Suppressor macrophage (primary cell): ENCODE measurements at places on chromosomes 13 and 19.

- DNase-seq = no peak
Observed at GRCh38 chr19:41591951-41592562, 16.1 kb downstream of the CEACAM21 start.

GRCh38 chr19:44767295-44768180, 10.2 kb upstream of the CBLC start:
- peak; percentile 93 for DNase-seq

- no peak for DNase-seq
Observed at GRCh38 chr13:80259159-80259558, 81.8 kb downstream of the SPRY2 start.

GRCh38 chr13:106212386-106213010, 323.0 kb downstream of the EFNB2 start:
- no peak for DNase-seq

- DNase-seq = no peak
Observed at GRCh38 chr13:72620874-72621273, 106.6 kb downstream of the MZT1 start.

GRCh38 chr13:44237276-44237767, 136.3 kb upstream of the SERP2 start:
- DNase-seq = peak; percentile 86

- DNase-seq = no peak
Observed at GRCh38 chr13:95756072-95756471, 79.1 kb downstream of the DNAJC3 start.

GRCh38 chr13:71806886-71807285, 60.1 kb downstream of the DACH1 start:
- DNase-seq = peak; percentile 16

DNA sequence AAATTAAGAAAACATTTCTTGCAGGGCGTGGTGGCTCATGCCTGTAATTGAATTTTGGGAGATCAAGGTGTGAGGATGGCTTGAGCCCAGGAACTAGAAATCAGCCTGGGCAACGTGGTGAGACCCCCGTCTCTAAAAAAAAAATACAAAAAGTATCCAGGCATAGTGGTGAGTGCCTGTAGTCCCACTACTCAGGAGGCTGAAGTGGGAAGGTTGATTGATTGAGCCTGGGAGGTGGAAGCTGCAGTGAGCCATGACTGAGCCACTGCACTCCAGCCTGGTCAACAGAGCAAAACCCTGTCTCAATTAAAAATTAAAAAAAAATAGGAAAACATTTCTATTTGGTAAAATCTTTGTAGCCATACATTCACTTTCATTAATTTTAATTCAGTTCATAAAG, 526.5 kb downstream of the PCDH9 start:
- no peak for DNase-seq

- peak; percentile 76 for DNase-seq
Observed at GRCh38 chr13:43072394-43072793, 49.0 kb downstream of the DNAJC15 start.

GRCh38 chr19:42090672-42091071, 14.7 kb downstream of the ZNF574 start:
- no peak for DNase-seq

DNA sequence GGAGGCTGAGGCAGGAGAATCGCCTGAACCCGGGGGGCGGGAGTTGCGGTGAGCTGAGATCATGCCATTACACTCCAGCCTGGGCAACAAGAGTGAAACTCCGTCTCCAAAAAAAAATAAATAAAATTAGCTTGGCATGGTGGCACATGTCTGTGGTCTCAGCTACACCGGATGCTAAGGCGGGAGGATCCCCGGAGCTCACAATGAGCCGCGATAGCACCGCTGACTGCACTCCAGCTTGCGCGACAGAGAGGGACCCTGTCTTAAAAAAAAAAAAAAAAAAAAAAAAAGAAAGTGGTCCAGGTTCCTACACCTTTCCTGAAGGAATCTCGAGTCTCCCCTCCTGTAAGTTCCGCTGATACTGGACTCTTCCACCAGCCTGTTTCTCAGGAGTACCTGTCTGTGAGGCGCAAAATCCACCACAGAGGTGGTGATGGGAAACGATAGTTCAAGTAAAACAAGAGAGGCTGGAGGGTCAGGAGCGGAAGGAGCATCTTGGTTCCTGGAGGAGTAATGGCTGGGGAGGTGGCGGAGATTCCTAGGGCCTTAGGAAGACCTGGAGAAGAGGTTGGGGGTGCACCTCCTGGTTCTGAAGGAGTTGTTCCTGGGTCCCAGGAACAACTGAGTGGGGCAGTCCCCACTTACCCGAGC, 471 bp downstream of the FUT1 start:
- no peak for DNase-seq

GRCh38 chr13:85974608-85975366, 175.6 kb upstream of the SLITRK6 start:
- DNase-seq = no peak

DNA sequence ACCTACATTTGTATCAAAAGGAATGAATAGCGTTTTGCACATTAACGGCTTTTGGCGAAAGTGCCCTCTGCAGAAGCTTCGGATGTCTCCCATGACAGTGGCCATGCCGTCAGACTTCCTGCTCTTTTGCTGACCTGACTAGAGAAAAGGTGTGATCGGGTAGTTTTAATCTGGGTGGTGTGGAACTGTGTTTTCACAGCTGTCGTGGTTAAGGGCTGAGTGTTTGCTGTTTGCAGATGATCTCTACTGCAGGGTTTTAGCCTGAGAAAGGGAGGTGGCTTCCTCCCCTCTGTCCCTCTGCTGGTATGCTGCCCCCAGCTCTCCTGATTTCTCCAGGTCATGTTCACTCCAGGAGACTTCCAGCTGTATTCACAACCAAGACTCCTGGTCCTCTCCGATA, 22.4 kb downstream of the ZNF71 start:
- DNase-seq = no peak

DNA sequence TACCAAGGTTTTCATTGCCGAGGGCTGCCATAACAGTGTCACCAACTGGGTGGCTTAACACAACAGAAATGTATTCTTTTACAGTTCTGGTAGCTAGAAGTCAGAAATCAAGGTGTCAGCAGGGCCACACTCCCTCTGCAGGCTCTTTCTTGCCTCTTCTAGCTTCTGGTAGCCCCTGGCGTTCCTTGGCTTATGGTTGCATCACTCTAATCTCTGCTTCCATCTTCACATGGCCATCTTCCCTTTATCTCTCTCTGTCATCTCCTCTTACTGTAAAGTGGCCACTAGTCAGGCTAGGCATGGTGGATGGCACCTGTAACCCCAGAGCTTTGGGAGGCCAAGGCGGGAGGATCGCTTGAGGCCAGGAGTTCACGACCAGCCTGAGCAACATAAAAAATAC, 38.0 kb upstream of the MRI1 start:
- no peak for DNase-seq

GRCh38 chr19:5264453-5264852, 76.2 kb downstream of the PTPRS start:
- DNase-seq = no peak

DNA sequence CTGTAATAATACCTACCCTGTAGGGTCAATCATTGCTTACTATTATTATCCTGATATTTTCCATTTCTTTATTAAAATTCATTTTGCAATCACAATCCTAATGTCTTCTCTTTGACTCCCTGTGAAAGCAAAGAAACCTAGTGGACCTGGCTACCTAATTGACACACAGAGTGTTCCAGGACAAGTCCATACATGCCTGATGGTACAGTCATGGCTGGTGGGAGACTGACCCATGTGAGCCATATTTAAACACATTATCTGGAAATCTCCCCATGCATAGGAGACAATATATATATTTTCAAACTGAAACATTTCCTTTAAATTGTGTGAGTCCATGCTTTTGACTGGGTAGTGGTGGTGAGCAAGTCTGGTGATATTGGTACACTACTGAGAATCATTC, 230.6 kb upstream of the DACH1 start:
- DNase-seq = no peak

GRCh38 chr13:53638040-53638439, 609.4 kb downstream of the OLFM4 start:
- no peak for DNase-seq

GRCh38 chr19:3463714-3464586, 16.4 kb downstream of the SMIM24 start:
- DNase-seq = no peak

- DNase-seq = no peak
Observed at GRCh38 chr13:77521194-77521593, 14.3 kb upstream of the SCEL start.

DNA sequence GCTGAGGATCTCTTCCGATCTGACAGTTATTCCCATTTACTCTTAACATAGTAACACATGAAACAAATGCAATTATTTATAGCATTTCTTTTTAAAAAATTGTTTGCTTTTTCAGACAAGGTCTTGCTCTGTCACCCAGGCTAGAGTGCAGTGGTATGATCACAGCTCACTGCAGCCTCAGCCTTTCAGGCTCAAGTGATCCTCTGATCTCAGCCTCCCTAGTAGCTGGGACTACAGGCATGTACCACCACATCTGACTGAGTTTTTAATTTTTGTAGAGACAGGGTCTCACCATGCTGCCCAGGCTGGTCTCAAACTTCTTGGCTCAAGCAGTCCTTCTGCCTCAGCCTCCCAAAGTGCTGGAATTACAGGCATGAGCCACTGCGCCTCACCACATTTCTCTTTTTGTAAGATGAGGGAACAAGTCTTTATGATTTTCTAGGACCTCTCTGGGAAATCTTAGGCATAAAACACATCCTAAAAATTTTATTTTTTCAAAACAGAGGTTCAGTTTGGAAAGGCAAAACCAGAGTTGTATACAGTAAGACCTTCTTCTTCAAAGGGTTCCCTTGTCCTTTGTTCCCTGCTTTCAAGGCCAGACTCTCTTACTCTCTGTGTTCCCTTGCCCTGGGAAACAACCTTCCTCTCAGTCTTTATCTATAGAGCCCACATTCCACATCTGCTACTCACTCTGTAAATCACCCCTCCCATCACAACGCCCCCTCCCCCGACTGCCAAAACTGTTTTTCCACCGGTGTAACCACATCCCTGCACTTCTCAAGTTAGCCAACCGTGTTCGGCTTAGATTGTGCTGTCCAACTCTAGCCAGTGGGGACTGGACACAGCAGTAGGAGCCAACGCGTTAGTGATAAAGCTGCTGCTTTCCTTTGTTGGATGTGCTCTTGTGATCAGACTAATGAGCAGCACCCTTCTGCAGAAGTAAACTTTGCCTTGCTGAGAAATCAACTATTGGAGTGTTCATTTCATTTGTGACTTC, 56.2 kb downstream of the DHRS12 start:
- DNase-seq = no peak

DNA sequence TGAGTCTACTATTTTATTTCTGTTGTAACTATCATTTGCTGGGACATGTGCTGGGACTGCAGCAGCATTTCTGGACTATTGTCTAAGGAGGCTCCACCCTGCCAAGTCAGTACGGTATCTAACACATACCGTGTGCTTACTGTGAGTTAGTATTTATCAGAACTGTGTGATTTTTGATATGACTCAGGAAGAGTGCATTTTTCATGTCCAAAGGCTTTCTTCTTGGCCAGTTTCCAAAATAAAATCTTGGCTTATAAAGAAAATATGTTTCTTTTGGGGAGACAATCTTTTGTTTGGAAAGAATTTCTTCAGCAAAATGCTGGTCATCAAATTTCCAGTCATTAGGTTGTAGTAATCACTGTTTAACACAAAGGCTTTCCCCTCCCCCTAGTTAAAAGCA, 11.6 kb downstream of the PARP4 start:
- DNase-seq = no peak

DNA sequence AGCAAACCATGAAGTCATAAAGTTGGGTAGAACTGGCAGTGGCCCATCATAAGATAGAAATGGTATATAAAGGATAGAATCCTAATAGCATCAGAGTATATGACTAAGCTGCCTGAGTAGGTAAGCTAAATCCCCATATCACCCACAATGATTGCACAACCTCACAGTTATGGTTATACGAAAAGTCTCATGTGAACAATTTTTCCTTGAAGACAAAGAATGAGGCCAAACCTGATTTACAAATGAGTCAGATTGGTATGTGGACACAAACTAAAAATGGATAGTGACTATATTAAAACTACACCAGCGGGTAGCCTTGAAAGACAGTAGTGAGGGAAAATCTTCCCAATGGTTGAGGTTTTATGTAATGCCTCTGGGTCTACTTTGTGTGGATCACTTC, 40.9 kb upstream of the UFM1 start:
- no peak for DNase-seq

DNA sequence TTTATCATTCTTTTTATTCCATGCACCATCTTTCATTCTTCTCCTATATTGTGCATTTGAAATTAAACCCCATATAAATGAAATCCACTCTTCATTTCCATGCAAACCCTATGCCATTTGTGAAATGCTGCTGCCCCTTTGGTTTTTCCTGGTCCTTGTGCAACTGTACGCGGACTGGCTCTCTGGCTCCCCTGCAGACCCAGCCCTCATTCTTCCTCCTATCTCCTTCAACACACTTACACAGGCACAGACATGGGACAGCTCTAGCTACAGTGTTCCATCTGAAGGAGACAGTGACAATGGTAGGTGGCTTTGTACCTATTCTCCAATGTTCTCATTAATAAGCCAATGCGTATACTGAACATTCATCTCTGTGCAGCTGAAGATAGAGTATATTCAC, 81.6 kb downstream of the ESD start:
- DNase-seq = no peak

DNA sequence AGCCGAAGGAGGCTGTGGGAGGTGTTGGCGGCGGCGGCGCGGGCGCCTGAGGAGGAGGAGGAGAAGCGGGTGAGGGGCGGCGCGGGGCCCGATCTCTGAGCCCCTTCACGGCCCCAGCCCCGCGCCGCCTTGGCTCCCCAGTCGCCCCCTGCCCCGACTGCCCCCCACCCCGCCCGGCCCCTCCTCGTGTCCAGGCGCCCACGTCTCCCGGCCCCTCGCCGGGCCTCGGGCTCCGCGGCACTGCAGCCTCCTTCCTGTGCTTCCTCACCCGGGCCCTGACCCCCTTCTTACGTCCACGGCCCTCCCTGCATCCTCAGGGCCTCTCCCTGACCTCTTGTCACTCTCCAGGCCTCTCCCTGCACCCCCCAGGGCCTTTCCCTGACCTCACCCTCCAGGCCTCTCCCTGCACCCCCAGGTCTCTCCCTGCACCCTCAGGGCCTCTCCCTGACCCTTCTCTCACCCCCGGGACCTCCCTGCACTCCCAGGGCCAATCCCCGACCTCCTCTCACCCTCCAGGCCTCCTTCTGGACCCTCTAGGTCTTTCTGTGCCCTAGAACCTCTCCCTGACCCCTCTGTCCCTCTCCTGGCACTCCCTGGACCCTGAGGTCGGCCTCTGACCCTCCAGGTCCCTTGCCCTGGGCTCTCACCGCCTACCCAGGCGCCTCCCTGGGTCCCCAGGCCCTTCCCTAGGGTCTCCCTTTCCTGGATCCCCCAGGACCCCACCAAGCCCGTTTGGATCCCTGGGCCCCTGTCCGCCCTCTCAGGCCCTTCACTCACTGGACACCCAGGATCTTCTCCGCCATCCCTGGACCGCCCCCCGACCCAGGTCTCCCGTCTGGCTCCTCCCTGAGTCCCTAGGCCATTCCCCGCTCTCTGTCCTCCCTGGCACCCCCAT, 460 bp downstream of the KMT5C start:
- DNase-seq = no peak
